Naive B cell (primary cell): ENCODE measurements at places on chromosomes 12 and 14.
A peak's percentile ranks its signal among the peaks of the same experiment; 100 is the strongest.

DNA sequence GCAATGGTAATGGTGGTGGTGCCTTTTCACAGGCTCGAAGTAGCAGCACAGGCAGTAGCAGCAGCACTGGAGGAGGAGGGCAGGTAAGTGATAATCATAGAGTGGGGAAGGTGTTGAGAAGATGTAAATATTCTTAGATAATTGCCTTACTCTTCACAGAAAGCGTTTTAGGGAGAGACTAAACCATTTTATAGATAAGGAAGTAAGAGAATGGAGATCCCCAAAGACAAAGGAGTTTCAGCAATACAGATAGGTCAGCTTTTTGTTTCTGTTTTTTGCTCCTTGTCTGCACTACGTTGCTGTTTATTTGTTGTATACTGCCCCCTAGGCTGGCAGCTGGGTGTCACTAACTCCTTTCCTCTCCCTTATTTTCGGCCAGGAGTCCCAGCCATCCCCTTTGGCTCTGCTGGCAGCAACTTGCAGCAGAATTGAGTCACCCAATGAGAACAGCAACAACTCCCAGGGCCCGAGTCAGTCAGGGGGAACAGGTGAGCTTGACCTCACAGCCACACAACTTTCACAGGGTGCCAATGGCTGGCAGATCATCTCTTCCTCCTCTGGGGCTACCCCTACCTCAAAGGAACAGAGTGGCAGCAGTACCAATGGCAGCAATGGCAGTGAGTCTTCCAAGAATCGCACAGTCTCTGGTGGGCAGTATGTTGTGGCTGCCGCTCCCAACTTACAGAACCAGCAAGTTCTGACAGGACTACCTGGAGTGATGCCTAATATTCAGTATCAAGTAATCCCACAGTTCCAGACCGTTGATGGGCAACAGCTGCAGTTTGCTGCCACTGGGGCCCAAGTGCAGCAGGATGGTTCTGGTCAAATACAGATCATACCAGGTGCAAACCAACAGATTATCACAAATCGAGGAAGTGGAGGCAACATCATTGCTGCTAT is 2.0 kb downstream of the SP1 start:
- DNase-seq: peak; percentile 36

DNA sequence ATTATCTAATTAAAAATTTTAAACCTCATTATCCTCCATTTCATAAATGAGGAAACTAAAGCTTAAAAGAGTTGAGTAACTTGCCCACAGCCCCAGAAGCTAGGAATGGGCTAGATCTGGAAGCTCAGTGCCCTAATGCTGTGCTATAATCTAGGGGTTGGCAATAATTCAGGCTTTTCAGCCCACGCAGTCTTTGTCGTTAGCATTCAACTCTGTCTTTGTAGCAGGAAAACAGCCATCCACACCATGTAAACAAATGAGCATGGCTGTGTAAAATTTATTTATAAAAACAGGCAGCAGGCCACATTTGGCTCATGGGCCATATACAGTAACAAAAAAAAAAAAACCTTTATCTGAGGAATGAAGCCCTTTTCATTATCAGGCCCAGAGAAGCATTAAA is 92.4 kb upstream of the OVCH1 start:
- no peak for DNase-seq

DNA sequence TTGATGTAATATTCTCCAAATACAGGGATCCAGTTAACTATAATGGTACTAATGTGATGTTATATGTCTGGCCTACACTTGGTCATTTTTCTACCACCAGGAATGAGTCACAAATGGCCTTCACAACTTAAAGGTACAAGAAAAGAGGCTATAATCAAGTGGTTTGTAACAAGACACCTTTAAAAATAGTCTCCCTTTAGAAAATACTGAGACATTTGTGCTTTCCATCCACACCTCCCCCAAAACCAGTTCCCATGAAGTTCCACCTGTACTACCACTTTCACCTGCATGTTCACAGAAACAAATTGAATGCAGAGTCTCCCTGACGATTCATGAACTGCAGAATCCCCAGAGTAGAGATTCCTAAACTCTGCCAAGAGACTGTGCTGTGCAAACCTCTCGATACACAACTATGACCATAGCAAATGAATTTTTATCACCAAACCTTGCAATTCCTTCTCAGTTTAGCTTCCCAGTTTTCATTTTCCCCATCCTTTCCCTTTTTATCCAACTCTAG is 6.0 kb downstream of the BTG1 start:
- no peak for DNase-seq

GRCh38 chr12:62640910-62641448 is 174.4 kb downstream of the MON2 start:
- DNase-seq: no peak

- DNase-seq: no peak
These were observed 274.0 kb upstream of the KITLG start for GRCh38 chr12:88854260-88854659.

- DNase-seq: no peak
These were observed 10.7 kb downstream of the TEDC1 start for GRCh38 chr14:105501504-105502291.

GRCh38 chr14:89325959-89326358 is 91.1 kb downstream of the FOXN3 start:
- DNase-seq: no peak

GRCh38 chr12:93514853-93515252 is 47.5 kb downstream of the MRPL42 start:
- DNase-seq: no peak

- no peak for DNase-seq
These were observed 17.6 kb downstream of the TEDC1 start for GRCh38 chr14:105508601-105509000.

GRCh38 chr14:65260786-65261185 is 151.7 kb upstream of the FUT8 start:
- no peak for DNase-seq

DNA sequence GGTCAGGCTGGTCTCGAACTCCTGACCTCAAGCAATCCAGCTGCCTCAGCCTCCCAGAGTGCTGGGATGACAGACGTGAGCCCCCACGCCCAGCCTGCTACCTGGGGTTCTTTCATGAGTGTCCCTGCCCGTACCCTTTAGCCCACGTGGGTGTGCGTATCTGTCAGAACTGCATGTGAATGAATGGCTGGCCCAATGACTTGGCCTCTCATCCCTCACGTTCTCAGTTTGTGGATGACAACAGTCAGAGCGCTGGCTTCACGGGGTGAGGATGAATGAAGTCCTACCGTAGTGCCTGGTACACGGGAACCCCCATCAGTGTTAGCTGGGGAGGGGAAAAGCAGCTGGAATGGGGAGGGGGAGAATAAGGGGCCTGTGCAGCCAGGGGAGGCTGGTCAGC is 16.1 kb upstream of the ZDHHC22 start:
- DNase-seq: no peak

GRCh38 chr14:95432144-95433093 is 84.0 kb downstream of the SYNE3 start:
- DNase-seq: no peak

DNA sequence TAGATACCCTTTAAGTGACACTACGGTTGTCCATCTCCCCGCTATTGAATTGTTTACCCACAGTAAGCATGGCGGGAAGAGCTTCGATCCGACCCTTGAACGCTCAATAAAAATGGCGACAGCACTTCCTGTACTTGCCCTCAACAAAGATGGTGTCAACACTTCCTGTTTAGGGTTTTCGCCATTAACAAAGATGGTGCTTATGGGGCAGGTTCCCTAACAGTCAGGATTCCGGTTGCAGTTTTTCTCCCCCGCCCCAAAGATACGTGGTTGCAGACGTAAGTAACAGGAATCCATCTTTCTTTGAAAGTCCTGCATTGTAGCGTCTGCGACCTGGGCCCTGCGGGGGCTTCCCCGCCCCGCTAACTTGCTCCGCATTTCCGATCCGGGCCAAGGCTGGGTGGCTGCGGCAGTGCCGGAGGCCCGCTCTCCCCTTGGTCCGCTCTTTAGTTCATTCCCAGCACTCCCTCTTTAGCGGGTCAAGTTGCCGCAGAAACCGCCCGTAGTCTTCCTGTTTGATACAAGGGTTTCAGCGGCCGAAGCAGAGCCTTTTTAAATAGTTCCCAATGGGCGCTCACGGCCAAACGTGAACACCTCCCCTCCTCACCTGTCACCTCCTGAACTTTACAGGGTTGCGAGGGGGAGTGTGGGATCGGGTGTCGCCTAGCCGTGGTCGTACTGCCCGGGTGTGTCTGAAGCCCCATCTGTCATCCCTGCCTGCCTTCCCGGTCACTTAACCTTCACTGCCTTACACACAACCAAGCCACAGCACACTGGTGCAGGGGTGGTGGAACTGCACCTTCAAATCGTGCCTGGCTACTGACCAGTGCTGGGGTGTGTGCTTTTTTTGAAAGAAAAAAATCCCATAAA is at the start of gene CRADD:
CRADD (plus strand) TSS at position 181 of the 870 bp plus-strand sequence.
- DNase-seq: peak; percentile 94

DNA sequence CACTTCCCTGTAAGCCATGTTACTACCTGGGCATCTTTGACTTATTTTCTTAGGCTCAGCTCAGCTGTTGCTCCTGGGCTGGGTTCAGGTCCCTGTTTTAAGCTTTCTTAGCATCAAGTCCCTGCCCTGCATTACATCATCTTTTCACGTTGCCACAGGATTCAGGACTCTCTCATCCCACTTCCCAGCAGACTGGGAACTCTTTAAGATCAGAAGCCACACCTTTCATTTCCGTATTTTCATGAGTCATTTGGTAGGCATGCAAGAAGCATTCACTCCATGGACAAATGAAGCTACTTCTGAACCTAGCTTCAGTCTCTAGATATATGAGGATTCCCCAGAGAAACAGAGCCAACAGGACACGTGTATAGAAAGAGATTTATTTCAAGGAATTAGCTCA is 726.8 kb downstream of the VRK1 start:
- DNase-seq: no peak

GRCh38 chr12:94254270-94254669 is 105.9 kb downstream of the PLXNC1 start:
- DNase-seq: no peak

DNA sequence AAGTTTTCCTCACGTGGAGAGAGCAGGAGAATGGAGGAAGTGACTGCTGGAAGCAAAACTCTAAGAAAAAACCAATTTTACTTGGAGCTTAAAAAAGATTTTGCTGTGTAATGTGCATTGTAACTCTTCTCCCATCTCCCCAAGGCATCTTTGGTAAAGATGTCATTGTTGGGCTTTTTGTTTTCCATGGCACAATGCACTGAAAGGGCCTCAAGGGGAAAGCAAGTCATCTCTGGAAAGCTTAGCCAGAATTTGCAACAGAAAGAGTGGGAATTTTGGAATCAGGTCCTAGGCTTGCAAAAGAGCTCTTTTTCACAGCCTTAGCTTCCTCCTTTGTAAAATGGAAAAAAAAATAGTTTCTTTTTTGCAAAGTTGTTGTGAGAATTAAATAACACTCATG is 7.9 kb upstream of the PPM1A start:
- DNase-seq: no peak

DNA sequence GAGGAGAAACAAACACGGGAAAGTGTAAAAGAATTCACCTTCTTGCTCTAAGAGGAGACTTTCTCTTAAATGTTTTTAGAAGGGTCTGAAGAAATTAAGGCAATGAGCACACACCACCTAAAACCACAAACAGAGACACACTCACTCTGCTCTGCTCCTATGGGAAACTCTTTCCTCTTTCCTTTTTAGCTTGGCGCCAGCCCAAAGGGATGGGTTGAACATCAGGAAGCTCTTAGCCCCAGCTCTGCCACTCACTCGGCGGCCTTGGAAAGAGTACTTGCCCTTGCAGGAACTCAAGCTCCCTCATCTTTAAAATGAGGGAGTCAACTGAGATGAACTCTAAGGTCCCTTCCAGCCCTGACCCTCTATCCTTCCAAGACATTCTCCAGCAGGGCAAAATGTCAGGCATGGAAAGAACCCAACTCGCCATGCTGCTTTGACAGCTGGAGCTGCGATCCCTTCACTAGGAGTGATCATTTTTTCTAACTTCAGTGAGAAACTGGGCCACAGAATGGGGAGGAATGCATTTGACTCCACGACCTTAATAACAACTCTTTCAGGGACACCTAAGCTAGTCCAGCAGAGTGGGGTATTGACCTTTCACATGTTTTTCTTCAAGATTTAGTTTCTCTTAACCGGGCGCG is 980 bp upstream of the RNASE8 start:
- no peak for DNase-seq

- DNase-seq: no peak
These were observed 2.4 kb downstream of the HRK start for GRCh38 chr12:116878567-116879508.

GRCh38 chr12:50066402-50066801 is 9.0 kb downstream of the ASIC1 start:
- no peak for DNase-seq

DNA sequence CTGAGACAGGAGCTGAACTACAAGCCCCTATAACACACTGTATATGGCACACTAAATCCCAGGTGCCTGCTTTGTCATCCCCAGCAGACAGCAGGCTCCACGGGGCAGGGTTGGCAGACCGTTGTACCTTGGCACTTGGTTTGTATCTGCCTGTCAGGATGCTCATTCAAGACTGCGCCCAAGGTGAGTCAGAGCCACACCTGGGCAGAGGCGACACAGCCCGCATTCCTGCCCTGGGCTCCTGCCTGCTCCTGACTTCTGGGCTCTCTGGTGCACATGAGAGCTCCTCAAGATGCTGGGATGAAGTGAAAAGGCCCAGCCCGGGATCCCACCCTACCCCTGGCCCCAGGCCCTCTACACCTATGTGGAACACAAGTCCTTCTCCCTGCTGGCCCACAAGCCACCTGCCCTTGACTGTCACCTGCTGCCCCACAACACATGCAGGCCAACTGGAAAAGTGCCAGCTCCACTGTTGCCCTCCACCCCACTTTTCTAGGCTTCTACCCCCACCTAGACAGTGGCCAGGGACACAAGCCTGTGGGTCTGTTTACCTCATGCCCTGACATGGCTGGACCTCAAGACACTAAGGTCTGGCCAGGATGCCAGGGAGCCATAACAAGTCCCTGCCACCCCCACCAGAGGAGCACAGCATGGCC is 30.8 kb upstream of the PNMA1 start:
- no peak for DNase-seq

- DNase-seq: no peak
These were observed 468.3 kb downstream of the AACS start for GRCh38 chr12:125533434-125534029.

GRCh38 chr14:39322807-39323206 is 89.1 kb downstream of the MIA2 start:
- no peak for DNase-seq
